CD4-positive, alpha-beta T cell treated with Interleukin-6 at 100 ng/mL for 8 hours (primary cell): ENCODE measurements at places on chromosomes 1 and 21.

DNA sequence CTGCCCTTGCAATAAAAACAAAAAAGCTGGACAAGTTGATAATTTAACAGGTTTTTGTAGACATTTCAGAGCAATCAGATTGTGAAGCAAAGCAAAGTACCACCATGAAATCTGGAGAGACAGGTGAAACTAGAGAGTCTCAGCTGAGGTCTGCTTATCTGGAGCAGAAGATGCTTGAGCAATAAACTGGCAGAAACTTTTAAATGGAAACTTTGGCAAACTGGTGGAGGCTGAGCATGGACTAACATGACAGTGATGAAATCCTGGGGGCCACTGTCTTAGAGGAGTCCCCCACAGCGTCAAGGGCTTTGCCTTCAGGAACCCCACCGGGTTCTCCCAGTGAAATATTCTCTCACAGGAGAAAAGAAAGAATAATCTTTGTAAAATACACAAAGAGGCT, 416.3 kb upstream of the B3GALT2 start:
- DNase-seq, result no peak

DNA sequence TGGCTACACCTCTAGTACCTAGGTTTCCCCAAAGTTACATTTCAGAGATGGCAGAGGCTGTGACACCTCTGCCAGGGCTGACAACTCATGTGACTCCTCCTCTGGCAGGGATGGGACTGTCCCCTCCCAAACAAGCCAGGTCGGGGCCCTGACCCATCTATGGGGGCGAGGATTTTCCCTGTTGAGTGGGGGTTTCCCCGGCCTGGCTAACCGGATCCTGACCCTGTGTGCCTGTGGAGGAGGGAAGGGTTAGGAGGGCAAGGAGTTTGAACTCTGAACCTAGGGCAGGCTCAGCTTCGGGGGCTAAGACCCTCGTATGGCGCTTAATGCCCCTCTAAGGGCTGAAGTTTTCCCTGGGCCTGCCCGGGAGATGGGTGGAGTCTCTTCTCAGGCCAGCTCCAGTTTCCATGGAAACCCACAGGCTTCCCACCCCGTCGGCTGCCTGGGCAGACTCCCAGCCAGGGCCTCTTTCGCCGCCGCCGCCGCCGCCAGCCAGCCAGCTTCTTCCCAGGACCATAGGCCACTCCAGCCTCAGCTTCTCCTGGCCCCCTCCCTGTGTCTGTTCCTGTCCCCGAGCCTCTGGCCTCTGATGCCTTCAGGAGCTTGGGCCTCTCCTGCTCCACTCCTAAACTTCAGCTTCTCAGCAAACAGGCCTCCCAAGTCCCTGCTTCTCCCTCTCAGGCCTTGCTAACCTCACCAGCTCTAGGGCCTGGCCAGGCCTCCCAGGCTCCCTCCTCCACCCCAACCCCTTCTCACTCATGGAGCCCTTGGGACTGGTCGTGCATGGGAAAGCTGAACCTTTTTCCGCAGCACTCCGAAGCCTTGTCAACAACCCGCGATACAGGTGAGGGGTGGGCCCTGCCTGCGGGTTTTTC, at the start of gene BTBD19:
TSS of gene BTBD19 (plus strand) at position 461 of the 875 bp plus-strand sequence. CDS start at position 759, 298 bp downstream.
- DNase-seq, result no peak

DNA sequence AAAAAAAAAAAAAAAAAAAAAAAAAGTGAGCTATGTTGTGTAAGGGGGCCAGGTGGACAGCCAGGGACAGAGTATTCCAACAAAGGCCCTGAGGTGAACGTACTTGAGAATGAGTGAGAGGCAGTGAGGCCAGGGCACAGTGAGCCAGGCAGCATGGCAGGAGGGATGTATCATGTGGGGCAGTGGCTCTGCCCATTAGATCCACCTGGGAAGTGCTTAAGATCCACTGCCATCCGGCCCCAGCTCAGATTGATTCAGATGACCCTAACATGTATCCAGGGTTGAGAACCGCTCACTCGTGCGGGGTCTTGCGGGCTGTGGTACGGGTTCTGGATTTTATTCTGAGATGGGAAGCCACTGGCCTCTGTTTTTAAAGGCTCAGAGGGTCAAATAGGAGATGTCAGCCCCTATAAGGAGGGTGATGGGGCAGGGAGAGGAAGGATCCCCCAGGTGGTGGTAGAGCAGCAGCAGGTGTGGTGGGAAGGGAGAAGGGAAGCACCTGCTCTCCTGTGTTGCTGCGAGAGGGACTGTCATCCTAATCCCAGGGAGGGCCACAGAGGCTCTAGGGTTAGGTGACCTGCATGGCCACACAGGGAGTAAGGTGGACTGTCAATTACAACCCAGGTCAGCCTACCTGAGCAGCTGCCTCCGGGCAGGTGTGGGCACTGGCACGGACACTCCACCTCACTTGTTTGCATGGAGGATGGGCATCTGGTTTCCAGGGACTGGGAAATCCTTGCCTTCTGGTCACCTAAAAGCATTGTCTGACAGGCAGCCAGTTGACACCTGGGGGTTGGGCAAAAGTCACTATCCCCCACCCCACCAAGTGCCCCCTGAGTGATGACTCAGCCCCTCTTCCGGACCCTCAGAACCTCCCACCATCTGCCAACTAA, 31.6 kb downstream of the CDK18 start:
- DNase-seq, result no peak

GRCh38 chr1:2286923-2287322, 58.8 kb downstream of the SKI start:
- DNase-seq, result no peak
